BJ (cell line): ENCODE measurements at places on chromosomes 1 and 21.

DNA sequence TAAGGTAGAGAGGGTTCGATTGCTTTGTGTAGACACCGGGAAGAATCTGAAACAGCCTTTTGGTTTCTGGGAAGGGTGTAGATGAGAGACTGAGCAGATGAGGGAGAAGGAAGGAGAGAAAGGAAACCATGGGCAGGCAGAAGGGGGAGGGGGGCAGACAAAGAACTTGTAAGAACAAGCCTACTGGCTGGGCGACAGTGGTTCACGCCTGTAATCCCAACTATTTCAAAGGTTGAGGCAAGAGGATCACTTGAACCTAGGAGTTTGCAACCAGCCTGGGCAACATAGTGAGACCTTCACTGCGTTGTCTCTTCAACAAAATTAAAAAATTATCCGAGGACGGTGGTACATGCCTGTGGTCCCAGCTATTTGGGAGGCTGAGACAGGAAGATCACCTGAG is 106.2 kb downstream of the TM2D1 start:
- no peak for DNase-seq

- no peak for DNase-seq
Observed at GRCh38 chr1:26364956-26365355, 7.6 kb downstream of the ZNF683 start.

- no peak for DNase-seq
Observed at GRCh38 chr1:199944986-199945385, 82.5 kb upstream of the NR5A2 start.

DNA sequence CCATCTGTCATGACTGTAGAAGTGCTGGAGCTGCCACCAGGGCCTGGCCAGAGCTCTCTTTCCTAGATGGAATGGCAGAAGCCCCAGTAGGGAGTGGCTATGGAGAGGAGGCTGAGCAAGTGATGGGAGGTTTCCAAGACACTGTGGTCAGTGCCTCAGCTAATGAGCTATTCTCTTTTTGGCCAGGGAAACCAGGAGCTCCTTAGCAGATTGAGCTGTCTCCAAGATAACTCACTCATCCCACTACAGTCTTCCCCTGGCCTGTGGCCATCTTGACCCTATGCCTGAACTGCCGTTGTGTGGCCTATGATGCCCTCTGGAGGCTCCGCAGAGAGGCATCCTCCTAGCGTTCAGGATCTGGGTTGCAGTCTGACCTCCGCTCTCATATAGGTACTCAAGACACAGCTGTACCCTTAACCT is 60.5 kb downstream of the ERI3 start:
- DNase-seq: peak; percentile 46

- no peak for DNase-seq
Observed at GRCh38 chr1:21669258-21670058, at the start of gene RAP1GAP. Gene RAP1GAP, minus strand, starts transcription at chr1:21669357. Its CDS starts 49,325 bp downstream, at chr1:21620032.

DNA sequence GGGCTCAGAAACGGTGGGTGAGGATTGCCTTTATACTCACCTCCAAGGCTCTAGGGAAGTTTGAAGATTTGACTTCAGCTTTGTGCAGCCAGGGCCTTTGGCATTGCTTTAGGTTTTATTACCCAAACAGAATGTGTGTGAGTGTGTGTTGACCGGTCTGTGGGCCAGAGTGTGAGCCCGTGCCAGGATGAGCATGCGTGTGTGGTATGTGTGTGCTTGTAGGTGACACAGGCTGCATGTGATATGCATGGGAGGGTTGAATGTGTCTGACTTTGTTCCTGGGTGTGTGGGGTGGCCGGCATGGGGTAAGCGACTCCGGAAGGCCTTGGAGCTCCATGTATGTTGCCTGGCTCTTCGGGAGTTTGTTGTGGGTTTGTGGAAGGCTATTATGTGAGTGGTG is 160.5 kb downstream of the FOXD2 start:
- no peak for DNase-seq

DNA sequence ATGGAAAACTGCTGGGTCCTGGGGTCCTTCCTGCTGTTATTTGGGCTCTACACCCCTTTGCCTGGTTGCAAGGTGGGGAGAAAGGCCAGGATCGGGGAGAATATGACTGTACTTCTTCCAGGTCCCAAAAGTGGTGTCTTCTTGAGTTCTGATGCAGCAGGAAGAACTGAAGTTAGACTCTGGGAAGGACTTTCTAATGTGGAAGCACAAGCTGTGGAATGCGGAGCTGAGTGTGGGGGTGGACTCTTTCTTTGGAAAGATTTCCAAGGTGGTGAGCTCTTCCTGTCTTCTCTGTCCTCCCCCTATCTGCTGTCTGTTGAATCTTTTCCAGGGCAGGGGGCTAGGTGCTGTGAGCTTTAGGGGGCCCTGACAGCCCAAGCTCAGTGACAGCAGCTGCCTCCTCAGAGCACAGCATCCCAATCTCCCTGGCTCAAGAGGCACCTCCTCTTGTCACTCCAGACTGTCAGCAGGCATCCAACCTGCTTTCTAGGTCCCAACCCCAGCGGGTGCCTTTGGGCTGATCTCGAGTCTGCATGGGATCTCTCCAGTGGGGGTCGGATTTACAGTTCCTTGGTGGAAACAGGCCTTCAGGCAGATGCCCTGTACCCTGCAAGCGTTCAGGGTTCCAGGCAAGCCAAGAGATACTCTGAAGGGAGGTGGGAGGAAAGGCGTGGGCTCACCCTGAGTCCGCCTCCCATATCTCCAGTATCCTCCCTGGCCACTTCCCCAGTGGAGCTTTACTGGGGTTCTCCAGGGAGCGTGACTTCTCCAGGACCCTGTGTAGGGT is 23.2 kb downstream of the ADORA1 start:
- DNase-seq: no peak

DNA sequence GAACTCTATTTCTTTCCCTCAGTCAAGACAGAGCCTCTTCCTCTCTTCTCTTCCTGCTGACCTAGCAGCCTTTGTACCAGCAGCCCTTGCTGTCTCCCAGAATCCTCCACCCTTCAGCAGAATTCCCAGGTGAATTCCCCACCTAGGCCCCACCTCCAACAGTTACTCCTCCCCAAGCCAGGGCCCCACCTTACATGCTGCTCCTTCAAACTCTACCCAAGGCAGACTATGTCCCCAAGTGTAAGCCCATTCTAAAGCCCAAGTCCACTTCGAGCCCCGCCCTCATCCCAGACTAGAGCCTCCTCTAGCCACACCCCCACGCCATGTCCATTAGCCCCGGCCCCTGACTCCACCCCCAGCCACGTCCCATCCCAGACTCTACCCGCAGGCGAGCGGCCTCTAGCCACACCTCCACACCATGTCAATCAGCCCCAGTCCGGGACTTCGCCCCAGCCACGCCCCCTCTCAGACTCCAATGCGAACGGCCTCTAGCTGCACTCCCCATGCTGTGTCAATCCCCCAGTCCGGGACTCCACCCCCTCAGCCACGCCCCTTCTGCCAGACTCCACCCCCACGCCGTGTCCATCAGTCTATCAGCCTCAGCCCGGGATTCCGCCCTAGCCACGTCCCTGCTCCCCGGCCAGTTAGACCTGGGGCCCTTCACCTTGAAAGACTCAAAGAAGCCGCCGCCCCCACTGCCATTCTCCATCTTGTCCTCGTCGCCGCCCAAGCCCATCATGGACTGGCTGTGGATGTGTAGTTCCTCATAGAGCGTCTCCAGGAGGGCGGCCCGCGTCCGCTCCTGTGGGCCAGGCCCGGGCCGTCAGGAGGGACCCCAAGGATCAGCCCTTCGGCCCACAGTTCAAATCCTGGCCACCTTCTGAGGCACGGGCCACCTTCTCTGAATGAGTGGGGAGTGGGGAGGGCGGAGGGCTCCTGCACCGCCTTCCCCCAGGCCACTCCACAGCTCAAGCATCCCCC is 61.3 kb downstream of the RAP1GAP start:
- peak; percentile 8 for DNase-seq

- no peak for DNase-seq
Observed at GRCh38 chr1:240234485-240235210, 143.0 kb downstream of the FMN2 start.

DNA sequence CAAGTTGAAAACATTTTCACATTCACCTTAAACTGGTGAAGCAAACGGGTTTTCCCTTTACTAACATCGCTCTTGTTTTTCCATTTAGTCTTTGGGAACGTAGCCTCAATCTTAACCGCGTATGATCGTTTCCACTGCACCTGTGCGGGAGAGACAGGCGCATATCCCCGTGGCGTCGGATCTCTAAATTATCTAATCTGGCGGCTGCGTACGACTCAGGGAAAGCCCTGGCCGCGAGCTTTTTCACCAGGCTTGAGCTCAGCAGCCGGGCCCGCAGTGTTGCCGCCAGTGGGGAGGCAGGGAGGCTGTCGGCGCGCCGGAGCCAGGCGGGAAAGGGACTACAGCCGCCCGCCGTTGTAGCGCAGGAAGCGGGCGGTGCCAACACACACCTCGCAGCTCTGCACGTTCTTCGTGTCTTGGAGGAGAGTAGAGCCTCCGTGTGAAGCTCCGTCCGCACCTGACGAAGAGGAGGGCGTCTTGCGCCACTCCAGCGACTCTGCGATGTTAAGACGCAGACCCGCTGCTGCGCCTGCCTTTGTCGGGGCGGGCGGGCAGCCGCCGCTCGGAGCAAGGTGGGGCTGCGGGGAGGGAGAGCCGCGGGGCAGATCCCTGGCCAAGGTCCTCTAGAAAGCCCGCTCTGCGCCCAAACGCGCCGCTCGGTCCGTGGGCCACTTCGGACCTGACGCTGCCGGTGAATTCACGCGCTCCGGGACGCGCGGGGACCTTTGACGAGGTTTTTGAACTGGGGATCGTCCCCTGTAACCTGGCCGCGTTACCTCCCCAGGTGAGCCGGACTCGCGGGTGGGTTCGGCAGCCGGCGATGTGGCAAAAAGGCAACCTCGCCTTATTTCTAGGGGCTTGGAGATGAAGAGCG is 18.5 kb upstream of the TBX15 start:
- DNase-seq: no peak

DNA sequence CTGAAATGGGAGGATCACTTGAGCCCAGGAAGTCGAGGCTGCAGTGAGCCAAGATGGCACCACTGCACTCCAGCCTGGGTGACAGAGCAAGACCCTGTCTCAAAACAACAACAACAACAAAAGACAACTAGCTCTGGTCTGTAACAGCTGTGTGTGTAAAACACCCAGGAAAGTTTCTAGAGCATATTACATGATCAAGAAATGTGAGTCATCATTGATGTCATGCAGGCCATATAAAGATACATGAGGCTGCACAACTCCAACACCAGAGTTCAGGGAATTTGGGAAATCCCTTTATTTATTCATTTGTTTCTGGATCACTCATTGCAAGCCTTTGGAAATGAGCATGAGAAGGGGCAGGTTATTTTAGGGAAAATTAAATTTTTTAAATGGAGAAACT is 50.3 kb upstream of the CTPS1 start:
- no peak for DNase-seq

DNA sequence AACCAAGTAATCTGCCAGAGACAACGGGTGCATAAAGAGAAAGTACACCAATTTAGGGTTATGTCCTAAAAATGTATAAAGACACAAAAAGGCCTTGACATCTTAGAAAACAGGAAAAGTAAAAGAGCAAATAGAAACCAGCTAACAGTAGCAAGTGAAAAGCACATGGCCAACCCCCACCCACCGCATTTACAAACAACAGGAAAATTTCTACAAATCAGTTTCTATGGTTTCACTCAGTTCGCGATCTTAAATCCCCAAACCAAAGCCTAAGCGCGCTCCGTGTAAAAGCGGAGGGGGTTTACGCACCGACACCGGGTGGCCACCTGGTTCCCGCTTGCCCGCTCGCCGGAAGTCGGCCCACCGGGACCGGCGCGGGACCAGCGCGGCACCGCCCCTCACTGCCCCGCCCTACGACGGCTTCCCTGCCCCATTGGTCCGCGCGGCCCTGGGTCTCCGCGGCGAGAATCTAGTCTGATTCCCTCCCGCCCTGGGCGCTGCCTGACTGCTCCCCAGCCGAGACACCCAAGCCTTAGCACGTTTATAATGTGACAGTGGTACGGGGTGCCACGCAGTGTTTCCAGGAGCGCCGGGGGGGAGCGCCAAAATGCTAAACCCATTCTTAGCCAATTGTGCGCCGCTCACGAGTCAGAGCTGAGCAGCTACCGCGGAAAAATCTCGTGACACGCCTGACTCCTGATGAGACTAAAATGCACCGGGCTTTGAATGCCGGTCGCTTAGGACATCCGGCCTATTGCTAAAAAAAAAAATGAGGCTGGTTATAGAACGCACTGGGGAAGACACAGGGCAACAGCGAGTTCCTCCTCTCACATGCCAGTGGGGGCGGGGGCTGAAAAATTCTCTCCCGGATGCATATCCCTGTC is at the start of gene GART:
Gene GART (minus strand): TSS at position 362 of the 884 bp plus-strand sequence. CDS start 2,802 bp downstream, outside the sequence.
- no peak for DNase-seq

- DNase-seq: peak; percentile 77
Observed at GRCh38 chr1:231827337-231828105, 200.9 kb downstream of the DISC1 start.

DNA sequence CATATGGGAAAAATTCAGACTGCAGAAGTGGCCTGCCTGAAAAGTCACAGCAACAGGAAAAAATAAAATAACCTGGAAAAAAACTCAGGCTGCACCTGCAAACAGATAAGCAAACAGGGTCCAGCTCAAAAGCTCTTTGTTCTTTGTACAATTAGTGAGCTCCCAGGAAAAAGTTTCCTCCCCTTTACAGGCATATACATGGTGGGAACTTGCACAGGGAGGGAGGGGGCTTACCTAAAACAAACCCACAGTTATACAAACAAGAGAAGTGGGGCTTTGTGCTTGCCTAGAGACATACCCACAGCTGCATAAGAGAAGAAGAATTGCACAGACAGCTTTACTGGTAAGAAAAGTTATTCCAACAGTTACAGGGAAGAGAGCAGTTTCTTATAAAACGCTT is 31.7 kb upstream of the COG2 start:
- DNase-seq: no peak
